Activated CD4-positive, alpha-beta T cell treated with anti-CD3 and anti-CD28 coated beads, Interleukin-2, amount 10 ng/mL, durations not matched to agents 24 days and 14 days (primary cell): ENCODE measurements at places on chromosomes 4 and X. TPM values are rescaled to one million over a fixed set of nuclear protein-coding genes. Genes with fewer than 3 reads are reported as not detected.

- no peak overlapping the region for H3K27ac ChIP-seq
- H3K27me3 ChIP-seq, result no peaks in the 10 kb centered on the region
- DNase-seq, result peak; percentile 69
- no peaks in the 10 kb centered on the region for H3K36me3 ChIP-seq
- no peak overlapping the region for H3K4me3 ChIP-seq
Observed at GRCh38 chr4:10582059-10582686, 102.4 kb downstream of the CLNK start.

- no peak overlapping the region for H3K4me3 ChIP-seq
- H3K27me3 ChIP-seq, result no peaks in the 10 kb centered on the region
Observed at GRCh38 chrX:16725072-16725471, 5.7 kb downstream of the SYAP1 start.

DNA sequence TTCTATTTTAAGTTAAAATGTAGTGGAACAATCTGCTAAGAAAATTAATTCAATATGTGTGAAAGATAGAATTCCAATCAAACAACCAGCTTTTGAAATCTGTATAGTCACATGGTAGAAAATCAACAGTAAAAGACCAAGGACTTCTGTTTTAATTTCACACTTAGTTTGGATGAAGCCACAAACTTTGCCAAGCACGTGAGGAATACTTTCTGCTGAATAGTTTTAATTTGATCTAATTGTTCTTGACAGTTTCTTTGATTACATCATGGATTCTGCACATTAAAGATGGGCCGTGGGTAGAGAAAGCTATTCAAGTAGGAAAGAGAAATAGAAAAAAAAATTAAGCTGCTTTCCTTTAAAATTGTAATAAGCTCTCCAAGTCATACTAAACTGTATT is 137.9 kb upstream of the FAM241A start:
- no peak overlapping the region for H3K4me3 ChIP-seq
- DNase-seq, result no peak
- H3K27me3 ChIP-seq, result peaks cover 2% of the 10 kb centered on the region
- H3K36me3 ChIP-seq, result no peaks in the 10 kb centered on the region

The L1CAM gene
- 1.3 and 1.6 TPM in 2 replicates for total RNA-seq

The NHS gene
- total RNA-seq, result 6.8 and 7.3 TPM in 2 replicates

The NMU gene
- total RNA-seq, result not detected in 2 replicates

The FOXO4 gene
- 9.4 and 9.8 TPM in 2 replicates for total RNA-seq

The AMER1 gene
- total RNA-seq, result 6.2 and 6.5 TPM in 2 replicates
